ENCODE measurements at places on chromosomes 7 and 10.

DNA sequence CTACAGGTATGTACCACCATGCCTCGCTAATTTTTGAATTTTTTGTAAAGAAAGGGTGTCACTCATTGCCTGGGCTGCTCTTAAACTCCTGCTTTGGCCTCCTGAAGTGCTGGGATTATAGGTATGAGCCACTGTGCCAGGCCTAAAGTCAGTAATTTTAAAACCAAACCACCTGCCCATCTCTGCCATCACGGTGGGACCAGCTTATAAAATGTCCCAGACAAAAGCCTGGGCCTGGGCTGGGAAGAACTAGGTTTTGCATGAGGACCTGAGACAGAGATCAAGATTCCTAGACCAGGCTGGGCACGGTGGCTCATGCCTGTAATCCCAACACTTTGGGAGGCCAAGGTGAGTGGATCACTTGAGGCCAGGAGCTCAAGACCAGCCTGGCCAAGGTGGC lies 395.6 kb downstream of the CALN1 start:
- no peak for DNase-seq

DNA sequence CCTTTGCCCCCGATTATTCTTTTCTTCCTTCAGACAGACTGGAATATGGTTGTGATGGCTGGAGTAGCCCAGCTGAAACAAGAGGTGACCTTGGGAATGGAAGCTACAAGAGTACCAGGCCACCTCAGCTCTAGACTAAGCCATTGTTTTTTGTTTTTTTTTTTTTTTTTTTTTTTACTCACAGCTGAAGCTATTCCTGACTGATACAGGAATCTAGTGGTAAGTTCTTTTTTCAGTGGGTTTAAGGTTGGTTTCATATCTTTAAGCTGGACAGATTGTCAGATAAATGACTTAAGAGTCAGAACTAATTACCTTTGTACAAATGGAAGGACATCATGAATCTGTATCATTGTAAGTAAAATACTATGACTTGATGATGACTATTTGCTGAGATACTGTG lies 30.2 kb upstream of the PTPN12 start:
- DNase-seq, result no peak

DNA sequence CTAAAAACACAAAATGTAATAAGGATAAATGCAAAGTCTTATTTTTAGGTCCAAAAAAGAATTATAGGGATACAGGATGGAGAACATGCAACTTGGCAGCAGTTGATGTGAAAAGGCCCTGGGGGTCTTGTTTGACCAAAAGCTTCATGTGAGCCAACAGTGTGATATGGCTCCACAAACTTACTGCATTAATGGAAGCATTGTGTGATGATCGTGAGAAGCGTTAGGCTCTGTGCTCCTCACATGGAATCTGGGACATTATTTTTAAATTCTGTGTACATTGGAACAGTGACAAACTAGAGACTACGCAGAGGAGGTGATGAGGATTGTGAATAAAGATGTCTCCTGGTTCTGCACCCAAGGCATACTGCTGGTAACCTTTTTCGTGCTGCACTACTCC lies 39.1 kb upstream of the CALD1 start:
- DNase-seq, result no peak

- no peak for DNase-seq
Observed at GRCh38 chr7:66206119-66206933, 1.2 kb downstream of the TPST1 start.

DNA sequence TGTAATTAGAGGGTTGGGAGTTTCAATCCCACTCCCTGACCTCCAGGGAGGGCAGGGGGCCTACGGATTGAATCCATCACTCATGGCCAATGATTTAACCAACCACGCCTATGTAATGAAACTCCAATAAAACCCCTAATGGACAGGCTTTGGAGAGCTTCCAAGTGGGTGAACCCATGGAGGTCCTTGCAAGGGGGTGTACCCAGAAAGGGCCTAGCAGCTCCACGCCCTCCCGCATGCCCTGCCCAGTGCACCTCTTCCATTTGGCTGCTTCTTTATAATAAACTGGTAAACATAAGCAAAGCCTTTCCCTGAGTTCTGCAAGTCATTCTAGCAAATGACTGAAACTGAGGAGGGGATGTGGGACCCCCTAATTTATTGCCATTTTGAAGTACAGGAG lies 280.1 kb downstream of the FRMD4A start:
- DNase-seq, result no peak

DNA sequence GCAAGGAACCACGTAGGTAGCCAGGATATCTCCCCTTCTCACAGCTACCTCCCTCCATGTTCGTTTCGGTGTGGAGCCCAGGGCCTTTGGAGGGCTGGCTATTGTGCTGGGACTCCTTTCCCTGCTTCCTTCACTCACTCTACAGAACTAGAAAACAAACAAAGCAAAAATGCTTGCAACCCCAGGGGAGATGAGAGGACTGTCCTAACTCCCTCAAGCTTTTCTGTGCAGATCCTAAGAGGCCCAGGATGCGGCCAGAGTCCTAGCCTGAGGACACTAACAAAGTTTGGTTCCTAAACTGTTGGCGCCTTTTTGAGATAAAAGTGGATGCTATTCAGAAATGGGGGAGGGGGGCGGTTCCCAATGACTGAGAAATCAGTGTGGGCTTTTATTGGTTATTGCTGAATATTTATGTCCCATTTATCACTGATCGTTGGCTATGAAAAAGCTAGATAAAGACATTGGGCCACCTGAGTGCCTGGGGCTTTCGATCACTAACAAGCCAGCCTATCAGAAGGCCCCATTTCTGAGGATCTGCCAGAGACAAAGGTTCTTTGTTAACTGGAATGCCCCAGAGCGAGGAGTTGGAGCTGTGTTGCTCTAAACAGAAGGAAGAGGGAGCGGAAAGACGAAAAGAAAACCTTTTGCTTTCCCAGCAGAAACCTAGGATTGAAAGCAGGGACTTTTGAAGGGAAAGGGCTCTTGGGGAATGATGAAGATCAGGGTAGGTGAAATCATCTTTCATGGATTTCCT lies 95.2 kb upstream of the EGR2 start:
- no peak for DNase-seq
